ENCODE measurements at places on chromosomes 2 and 18.

- no peak overlapping the region for H3K27ac ChIP-seq
- H3K27me3 ChIP-seq, result no peaks in the 10 kb centered on the region
- no peak for DNase-seq
- peaks cover 13% of the 10 kb centered on the region for H3K4me1 ChIP-seq
- H3K4me3 ChIP-seq, result no peak overlapping the region
Measured at GRCh38 chr2:235507928-235508327, 14.1 kb downstream of the AGAP1 start.

DNA sequence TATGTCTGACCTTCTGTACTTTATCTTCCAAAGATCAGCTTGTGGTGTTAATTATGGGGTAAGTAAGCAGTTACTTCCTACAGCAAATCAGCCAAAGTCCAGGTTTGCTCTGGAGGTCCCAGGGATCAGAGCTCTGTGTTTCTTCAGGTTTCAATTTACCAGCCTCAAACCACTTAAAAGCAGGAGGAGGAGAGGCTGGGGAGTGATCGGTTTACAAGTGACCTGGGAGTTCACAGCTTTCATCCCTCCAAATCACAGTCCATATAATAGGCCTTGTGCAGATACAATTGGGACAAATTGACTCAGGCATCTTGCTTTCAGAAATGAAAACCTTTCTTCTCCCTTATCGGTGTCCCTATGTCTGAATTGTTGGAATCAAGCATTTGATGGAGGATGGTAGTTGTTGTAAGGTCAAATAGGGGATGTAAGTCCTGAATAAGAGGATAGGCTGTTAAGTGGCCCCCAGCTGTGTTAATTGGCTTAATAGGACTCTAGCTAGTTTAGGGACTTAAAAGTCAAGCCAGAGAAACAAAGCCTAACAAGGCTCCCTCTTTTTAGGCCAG, 188.0 kb upstream of the NT5C1B start:
- H3K4me1 ChIP-seq, result no peaks in the 10 kb centered on the region
- H3K27ac ChIP-seq, result no peak overlapping the region
- no peaks in the 10 kb centered on the region for H3K36me3 ChIP-seq
- DNase-seq, result no peak

GRCh38 chr2:238167761-238168160, 9.0 kb downstream of the ERFE start:
- peaks cover 44% of the 10 kb centered on the region for H3K36me3 ChIP-seq
- H3K4me3 ChIP-seq, result no peak overlapping the region
- peaks cover 20% of the 10 kb centered on the region for H3K4me1 ChIP-seq

DNA sequence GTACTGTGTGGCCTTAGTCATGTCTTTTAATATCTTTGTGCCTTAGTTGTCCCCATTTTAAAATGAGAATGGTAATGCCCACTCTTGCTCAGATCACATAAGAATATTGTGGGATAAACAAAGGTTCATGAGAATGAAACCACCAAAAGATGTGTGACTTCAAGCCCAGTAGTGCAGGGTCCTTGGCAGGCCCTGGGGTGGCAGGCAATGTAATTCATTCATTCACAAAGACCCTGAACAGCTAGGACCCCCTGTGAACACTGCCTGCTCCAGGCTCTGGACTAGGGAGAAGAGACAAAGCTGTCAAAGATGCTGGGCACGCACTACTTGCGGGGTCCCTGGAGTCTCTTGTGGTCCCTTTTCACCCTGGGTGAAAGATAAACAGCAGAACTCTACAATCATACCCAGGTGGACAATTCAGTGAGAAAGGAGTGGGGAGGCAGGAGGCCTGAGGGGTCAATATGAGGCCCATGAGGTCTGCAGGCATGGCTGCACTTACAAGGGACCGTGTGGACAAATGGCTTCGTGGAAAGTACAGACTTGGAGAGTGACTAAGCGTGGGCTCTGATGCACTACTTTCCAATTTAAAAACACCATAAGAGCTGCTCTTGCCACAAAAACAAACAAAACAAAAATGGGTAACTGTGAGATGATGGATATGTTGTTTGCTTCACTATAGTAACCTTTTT, 136.1 kb downstream of the SMAD7 start:
- no peak overlapping the region for H3K4me3 ChIP-seq
- peaks cover 20% of the 10 kb centered on the region for H3K4me1 ChIP-seq
- peak overlapping the region; percentile 44 for H3K27ac ChIP-seq
- DNase-seq, result no peak
- peaks cover 25% of the 10 kb centered on the region for H3K36me3 ChIP-seq

GRCh38 chr2:186399082-186399644, 86.9 kb upstream of the ZC3H15 start:
- H3K36me3 ChIP-seq, result no peaks in the 10 kb centered on the region
- H3K4me1 ChIP-seq, result no peaks in the 10 kb centered on the region
- H3K27me3 ChIP-seq, result no peaks in the 10 kb centered on the region
- no peak for DNase-seq

DNA sequence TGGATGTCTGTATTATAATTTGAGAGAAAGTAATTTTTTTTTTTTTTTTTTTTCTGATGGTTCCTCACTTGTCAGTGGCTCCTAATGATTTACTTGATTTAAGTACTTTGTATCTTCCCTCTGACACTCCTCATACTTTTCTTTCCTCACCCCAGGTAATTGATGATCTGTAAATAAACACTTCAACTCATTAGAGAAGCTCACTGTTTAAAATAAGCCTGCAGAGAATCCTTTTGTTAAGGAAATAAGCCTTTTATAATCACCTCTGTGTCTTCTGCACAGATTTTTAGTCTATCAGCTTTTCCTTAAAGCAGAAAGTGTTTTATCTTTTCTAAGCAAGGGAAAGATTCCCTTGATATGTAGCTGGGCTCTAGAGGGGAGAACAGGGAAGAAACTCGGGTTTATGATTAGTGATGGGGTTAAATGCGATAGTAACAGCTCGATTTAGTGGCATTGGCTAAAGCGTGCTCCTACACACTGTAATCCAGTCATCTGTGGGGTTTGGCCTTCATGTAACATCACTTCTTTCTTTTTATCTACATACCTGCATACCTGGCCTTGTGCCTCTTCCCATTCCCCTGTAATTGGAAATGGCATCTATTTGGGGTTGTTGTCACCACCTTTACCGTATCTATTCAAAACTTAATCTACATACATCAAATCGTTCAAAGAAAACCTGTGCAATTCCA, 60.1 kb upstream of the LRRTM1 start:
- no peaks in the 10 kb centered on the region for H3K36me3 ChIP-seq
- H3K4me1 ChIP-seq, result no peaks in the 10 kb centered on the region
- no peak overlapping the region for H3K4me3 ChIP-seq
- no peaks in the 10 kb centered on the region for H3K27me3 ChIP-seq
- H3K27ac ChIP-seq, result no peak overlapping the region
- DNase-seq, result no peak

DNA sequence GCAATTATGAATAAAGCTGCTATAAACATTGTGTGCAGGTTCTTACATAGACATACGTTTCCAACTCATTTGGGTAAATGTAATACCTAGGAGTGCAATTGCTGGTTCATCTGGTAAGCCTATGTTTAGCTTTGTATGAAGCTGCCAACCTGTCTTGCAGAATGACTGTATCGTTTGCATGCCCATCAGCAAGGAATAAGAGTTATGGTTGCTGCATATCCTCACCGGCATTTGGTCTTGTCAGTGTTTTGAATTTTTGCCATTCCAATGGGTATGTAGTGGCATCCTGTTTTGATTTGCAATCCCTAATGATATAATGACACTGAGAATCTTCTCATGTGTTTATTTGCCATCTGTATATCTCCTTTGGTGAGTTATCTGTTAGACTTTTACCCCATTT, 20.7 kb downstream of the CCDC150 start:
- no peaks in the 10 kb centered on the region for H3K27me3 ChIP-seq
- H3K4me3 ChIP-seq, result no peak overlapping the region
- H3K4me1 ChIP-seq, result no peaks in the 10 kb centered on the region

GRCh38 chr18:56461151-56461550, 177.2 kb downstream of the TXNL1 start:
- H3K27me3 ChIP-seq, result no peaks in the 10 kb centered on the region
- H3K36me3 ChIP-seq, result no peaks in the 10 kb centered on the region
- no peak for DNase-seq

DNA sequence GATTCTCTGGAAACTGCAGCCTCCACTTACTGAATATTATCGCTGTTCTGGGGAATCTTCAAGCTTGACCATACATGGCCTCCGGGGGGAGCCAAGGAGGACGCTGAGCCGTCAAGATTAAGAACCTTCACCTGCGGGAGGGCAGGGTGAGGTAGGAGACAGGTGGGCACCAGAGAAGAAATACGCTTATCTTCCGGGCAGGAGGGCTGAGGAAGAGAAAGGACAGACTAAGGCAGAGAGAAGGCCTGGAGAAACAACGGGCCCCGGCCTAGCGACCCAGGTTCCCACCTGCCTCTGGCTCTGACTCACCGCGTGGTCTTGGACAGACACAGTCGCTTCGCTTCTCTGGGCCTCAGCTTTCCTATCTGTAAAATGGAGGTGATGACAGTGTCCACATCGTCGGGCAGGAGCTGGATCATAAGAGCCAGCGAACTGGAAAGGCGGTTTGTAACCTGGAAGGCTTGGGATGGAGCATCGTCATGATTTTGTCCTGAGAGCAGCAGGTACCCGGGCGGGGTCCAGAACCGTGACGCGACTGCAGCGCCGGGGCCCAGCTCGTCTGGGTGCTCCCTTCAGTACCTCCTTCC, 659 bp downstream of the ZNF142 start:
- H3K36me3 ChIP-seq, result peaks cover 59% of the 10 kb centered on the region
- peak overlapping the region; percentile 92 for H3K4me3 ChIP-seq
- peak; percentile 75 for DNase-seq

- no peaks in the 10 kb centered on the region for H3K27me3 ChIP-seq
- DNase-seq, result no peak
- H3K4me3 ChIP-seq, result no peak overlapping the region
- H3K36me3 ChIP-seq, result peaks cover 4% of the 10 kb centered on the region
- H3K4me1 ChIP-seq, result peaks cover 14% of the 10 kb centered on the region
Measured at GRCh38 chr2:189091253-189091652, 88.3 kb downstream of the COL5A2 start.

DNA sequence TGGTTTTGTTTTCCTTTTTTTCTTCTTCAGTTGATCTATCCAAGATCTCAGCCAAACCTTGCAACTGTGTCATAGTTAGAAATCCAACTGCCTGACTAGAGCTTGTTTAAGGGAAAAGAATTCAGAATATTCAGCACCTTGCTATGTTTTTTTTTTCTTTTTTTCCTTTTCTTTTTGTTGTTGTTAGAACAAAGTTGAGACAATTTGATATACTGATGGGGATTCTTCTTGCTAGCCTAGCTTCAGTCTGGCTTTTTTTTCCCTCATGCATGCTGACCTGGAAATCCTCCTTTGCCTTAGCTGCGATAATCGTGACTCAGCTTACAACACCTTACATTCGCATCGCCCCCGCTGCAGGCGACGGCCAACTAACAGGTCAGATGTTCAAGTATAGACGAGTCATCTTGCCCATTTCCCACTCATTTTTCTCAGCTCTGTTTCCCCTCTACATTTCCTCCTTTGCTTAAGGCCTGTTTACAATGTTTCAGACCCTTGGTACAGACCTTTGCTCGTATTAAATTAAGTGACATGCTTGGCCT, 487.2 kb upstream of the RAB12 start:
- H3K27me3 ChIP-seq, result no peaks in the 10 kb centered on the region
- H3K36me3 ChIP-seq, result peaks cover 4% of the 10 kb centered on the region
- H3K4me3 ChIP-seq, result no peak overlapping the region
- DNase-seq, result peak; percentile 77

DNA sequence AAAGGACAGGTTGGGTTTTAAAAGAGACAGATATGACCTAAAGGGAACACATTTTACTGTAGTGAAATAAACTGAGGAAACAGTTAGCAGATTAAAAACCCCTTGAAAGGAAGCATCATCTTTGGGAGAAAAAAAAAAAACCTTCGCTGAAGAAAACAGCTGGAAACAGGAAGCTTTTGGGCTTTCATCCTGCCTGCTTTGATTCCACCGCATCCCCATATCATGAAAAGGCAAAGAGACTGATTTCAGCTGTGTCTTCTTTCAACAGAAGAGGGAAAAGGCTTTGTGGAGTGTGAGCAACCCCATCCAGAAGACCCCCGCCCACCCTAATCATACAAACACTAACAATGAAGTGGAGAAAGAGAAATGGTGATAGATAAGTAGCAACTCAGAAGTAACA, 86.4 kb downstream of the TCF4 start:
- DNase-seq, result no peak
- no peaks in the 10 kb centered on the region for H3K36me3 ChIP-seq
- H3K27me3 ChIP-seq, result no peaks in the 10 kb centered on the region
- no peak overlapping the region for H3K4me3 ChIP-seq

- no peaks in the 10 kb centered on the region for H3K36me3 ChIP-seq
- H3K4me1 ChIP-seq, result peaks cover 24% of the 10 kb centered on the region
- no peak overlapping the region for H3K4me3 ChIP-seq
- DNase-seq, result peak; percentile 69
- no peak overlapping the region for H3K27ac ChIP-seq
Measured at GRCh38 chr2:20050646-20051531, 539 bp downstream of the LAPTM4A start.

DNA sequence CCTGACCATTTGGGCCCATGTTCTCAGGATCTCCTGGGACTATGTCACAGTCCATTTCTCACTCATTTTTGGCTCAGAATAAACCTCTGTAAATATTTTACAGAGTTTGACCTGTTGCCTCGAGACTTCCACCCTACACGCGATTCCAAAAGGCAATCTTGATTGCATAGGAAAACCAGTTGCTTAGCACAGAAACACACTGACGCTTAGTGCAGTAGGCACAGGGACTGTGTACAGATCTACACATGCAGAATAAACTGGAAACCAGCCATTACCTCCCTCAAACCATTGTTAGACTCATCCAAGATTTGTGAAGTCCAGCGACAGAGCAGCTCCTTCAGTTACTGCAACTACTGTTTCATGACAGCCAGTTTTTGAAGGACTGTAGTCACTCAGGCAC, 73.0 kb downstream of the NCKAP5 start:
- H3K4me1 ChIP-seq, result peaks cover 3% of the 10 kb centered on the region
- no peak for DNase-seq
- no peaks in the 10 kb centered on the region for H3K36me3 ChIP-seq
- no peak overlapping the region for H3K4me3 ChIP-seq
- no peak overlapping the region for H3K27ac ChIP-seq

GRCh38 chr2:161166538-161167409, 6.5 kb downstream of the TANK start:
- peaks cover 54% of the 10 kb centered on the region for H3K4me1 ChIP-seq
- no peaks in the 10 kb centered on the region for H3K27me3 ChIP-seq
- H3K27ac ChIP-seq, result no peak overlapping the region

DNA sequence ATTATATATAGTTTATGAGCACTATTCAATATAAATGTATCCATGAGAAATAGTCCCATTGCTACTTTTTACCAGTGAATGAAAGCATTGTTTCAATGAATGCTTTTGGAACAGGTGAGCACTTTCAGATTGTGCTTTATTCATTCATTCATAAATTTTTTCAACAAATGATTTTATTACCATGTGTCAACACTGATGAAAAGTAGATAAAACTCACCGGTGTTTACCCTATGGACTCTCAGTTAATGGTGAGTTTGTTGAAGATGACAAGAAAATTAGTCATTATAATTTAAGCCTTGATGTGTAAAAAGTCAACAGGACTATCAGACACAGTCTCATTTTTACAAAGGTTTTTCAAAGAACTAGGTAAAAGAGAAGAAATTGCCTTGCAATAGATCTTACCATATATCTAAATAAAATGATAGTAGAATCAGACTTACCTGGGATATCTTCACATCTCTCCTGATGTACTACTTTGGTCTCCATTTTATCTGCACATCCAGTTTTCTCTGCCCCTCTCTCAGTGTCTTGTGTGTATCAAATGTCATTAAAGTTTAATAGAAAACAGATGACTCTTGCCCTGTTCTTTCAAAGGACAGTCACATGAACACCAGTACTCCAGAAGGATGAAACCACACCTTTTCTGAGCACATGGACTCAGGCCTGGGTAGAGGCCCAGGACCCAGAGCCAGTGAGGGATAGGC, 325.3 kb upstream of the RND3 start:
- H3K36me3 ChIP-seq, result no peaks in the 10 kb centered on the region
- H3K4me3 ChIP-seq, result no peak overlapping the region
- H3K4me1 ChIP-seq, result no peaks in the 10 kb centered on the region
- DNase-seq, result no peak
- H3K27ac ChIP-seq, result no peak overlapping the region
